NCI-H1694 (cell line): ENCODE measurements at places on chromosomes 16 and 17.

DNA sequence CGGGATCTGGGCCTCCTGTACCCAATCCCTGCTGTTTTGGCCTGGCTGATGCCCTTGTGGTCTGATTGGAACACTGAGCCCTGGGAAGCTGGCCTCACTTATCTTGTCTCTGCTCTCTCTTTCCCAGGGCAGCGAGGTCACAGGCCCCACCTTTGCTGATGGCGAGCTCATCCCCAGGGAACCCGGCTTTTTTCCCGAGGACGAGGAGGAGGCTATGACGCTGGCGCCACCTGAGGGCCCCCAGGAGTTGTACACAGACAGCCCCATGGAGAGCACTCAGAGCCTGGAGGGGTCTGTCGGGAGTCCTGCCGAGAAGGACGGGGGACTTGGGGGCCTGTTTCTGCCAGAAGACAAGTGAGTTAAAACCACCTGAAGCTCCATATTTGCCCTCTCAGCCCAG is 126.0 kb downstream of the RAB11FIP4 start:
- DNase-seq, result no peak

GRCh38 chr16:20939611-20940010 is 39.0 kb downstream of the LYRM1 start:
- DNase-seq, result no peak

- no peak for DNase-seq
These were observed 254.3 kb downstream of the WWOX start for GRCh38 chr16:78353640-78354275.

DNA sequence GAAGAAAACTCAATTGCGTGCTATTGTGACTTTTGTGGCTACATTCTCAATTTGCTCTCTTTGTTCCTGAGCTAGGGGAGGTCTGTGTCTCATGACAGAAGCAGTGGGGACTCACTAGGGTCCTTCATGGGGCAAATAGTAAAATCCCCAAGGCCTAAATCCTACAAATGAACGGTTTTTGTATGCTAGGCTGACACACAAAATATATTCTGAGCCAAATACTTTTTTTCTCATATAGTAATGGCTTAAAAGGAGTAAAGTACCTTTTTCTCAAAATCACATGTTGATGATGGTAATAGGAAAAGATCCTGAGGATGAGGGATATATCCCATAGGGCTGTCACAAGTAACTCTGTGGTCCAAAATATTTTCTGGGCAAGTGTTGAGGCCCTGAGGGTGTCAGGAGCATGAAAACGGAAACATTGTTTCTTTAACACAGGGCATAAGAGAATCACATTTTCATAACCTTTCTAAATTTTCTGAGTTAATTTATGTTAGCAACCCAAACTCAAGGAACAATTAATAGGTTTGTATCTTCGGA is 77.5 kb upstream of the CNTNAP4 start:
- DNase-seq, result no peak

DNA sequence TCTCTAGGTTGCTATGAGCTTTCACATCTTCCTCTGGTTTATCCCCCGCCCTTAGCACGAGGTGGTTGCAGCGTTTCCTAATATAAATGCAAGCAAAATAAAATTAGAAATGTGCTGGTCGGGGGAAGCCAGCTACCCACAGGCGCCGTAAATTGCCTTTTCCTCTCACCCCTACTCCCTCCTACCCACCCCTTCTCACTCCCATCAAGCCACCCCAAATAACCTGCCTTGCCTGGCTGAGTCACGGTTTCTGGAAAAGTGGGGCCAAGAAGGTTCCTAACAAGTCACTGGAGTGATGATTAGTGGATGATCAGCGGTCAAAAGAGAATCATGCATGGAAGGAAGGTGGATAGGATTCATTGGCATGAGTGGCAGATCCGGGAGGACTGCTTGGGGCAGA is 120.9 kb upstream of the RBFOX1 start:
- no peak for DNase-seq

GRCh38 chr16:68499006-68499405 is 40.1 kb upstream of the ZFP90 start:
- DNase-seq, result no peak

GRCh38 chr17:83064732-83065659 is 14.4 kb upstream of the METRNL start:
- DNase-seq, result no peak

DNA sequence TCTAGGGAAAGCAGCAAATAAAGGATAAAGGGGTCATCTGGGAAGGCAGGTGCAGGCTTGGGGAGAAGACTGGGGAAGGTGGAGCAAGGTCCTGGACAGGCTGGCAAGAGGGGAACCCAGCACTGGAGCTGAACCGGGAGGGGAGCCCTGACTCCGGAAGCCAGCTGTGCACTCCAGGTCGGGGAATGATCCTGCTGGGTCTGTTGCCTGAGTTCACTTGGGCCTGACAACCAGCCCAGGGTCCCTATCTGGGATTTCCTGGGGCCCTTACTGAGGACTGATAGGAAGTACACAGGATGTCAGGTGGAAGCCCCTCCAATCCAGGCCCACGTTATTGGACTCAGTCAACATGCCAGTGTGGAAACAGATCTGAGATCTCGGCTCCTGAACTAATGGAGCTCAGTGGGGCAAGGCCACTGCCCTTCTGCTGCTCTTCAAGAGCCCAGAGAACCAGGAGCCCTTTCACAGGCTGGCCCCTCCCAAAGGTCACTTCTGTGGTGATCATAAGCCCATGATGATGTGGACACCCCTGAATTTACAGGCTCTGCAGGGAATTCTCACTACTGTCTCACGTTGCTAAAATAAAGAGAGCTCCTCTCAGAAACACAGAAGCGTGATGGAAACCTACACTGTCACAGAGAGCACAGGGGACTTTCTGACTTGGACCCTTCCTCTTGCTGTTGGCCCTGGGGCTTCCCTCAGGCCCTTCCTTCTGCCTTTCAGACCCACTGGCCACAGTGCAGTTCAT is 19.9 kb upstream of the PITPNM3 start:
- no peak for DNase-seq

GRCh38 chr17:79223953-79224352 is 149.3 kb downstream of the ENGASE start:
- no peak for DNase-seq

GRCh38 chr17:75723171-75723930 is 2.1 kb downstream of the ITGB4 start:
- no peak for DNase-seq

- no peak for DNase-seq
These were observed 1.4 kb downstream of the CACNG5 start for GRCh38 chr17:66836063-66837005.

DNA sequence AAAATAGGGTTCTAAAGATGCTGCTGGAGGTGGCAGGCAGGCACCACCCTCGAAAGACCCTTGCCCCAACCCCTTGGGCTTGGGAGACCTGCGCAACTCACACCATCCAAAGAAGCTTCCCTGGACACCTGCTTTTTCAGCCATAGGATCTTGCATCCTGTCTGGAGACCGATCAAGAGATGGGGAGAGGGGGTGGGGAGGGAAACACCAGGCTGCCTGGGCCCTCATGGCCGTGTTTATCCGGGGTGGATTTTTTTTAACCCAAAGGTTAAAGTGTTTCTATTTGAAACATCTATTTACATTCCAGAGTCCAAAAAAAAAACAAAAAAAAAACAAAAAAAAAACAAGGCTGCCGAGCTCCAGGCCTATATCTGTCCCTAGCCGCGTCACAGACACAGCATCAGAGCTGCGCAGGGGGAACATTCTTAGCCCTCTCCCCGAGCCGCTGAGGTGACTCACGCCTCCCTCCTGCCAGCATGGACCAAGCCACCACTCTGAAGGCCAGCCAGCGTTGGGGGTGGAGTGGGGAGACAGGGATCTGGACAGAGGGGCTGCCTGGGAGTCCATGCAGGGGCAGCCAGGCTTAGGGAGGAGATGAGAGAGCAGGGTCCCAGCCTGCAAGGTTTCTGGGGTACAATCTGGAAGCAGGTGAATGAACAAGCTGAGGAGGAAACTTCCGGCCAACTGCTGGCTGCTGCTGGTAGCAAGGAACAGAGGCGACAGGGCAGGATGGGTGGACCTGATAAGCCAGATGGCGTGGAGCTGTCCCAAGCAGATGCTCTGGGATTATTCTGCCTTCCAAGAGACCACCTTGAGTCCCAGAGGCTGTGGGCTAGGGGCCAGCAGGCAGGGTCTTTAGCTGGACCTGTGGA is 14.8 kb downstream of the HDAC5 start:
- no peak for DNase-seq

- no peak for DNase-seq
These were observed 80.0 kb downstream of the USP32 start for GRCh38 chr17:60311936-60312335.

GRCh38 chr17:55300479-55301290 is 35.9 kb downstream of the HLF start:
- DNase-seq, result no peak

GRCh38 chr16:86012221-86012620 is 113.3 kb downstream of the IRF8 start:
- DNase-seq, result no peak

- no peak for DNase-seq
These were observed 68.8 kb downstream of the ABR start for GRCh38 chr17:1110862-1111598.

DNA sequence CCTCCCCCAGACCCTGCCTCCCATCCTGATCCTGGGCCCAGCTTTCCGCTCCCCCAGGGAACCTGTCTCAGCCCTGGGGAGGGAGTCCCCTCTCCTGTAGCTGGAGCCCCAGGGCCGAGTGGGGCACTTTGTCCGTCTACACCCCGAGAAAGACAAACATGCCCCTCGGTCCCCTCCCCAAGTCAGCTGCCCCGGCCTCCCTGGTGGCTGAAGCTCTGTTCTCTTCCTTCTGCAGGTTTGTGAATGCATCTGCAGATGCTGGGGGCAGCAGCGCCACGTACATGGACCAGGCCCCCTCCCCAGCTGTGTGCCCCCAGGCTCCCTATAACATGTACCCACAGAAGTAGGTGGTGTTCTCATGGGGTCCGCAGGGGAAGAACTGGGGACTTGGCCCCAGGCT is 20.8 kb downstream of the STAT5A start:
- no peak for DNase-seq

DNA sequence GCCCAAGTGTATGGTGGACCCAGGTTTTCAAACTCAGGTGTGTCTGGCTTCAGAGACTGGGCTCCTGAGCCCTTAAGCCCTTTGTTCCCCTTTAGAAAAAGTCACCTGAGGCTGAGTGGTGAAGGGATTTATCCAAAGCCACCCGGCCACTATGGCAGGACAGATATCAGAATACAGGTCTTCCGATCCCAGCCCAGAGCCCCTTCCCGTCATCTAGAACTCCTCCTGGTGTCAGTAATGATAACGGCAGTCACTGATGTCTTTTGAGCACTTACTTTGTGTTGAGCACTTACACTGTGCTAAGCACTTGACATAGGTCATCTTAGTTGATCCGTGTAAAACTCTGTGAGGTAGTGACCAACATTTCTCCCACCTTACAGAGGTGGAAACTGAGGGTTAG is 16.6 kb downstream of the NOD2 start:
- DNase-seq, result no peak

- DNase-seq, result no peak
These were observed 17.0 kb downstream of the PAFAH1B1 start for GRCh38 chr17:2610195-2611175.

- no peak for DNase-seq
These were observed 20.5 kb downstream of the ST3GAL2 start for GRCh38 chr16:70418274-70418992.

DNA sequence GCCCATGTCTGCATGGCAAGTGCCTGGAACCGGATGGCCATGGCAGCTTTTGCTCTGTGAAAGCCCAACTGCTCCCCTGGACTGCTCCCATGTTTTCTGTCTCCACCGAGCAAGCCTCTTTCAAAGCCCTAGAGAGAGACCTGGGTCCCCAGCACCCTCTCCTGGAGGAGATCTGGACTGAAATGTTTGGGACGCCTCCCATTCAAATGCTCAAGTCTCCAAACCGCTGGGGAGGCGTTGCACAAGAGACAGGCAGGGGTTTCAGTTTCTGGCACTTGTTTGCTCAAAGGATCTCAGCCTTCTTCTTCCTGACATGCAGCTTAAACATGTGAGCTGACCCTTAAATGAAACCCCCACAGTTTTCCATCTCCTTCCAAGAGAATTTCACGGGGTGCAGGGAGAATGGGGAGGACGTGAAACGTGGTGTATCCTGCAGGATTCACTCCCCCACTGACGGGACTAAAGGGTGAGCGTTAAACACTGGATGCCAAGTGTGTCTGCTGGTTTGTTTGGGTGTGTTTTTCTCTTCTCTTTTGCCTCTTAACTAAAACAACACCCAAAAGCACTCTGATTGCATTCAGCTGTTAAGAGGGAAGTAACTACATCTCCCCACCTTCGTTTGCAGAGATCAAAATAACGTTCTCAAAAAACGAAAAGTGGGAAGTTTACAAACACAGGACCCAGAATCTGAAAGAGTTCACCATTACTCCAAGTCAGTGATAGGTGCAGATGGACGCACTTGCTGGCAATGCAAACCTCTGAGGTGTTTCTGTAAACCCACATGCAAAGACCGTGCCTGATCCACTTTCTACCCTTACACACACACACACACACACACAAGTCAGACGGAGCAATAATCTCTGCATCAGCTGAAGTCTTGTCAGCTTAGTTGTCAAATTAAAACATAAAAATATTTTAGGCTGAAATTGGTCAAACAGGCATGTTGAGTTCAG is 256.9 kb downstream of the C16orf95 start:
- no peak for DNase-seq

- no peak for DNase-seq
These were observed 68.8 kb downstream of the KATNIP start for GRCh38 chr16:27618606-27619327.

DNA sequence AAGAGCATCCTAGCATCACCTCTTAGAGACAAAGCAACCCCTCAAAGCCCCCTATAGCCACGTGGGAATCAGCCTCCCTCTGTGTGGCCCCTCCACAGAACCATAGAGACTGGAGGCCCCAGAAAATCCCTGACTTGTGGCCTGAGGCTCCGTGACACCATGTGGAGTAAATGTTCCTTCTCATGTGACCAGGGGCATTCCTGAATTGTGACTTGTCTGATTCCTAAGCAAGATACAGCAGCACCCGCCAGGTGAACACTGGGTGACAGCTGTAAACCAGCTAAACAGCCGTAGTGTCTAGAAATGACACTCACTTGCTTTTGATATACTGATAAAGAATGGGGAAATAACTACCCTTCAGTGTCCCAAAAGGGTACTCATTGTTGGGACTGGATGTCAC is 79.0 kb downstream of the DYNLRB2 start:
- no peak for DNase-seq

- no peak for DNase-seq
These were observed 26.7 kb downstream of the SMIM36 start for GRCh38 chr17:55484575-55484974.

DNA sequence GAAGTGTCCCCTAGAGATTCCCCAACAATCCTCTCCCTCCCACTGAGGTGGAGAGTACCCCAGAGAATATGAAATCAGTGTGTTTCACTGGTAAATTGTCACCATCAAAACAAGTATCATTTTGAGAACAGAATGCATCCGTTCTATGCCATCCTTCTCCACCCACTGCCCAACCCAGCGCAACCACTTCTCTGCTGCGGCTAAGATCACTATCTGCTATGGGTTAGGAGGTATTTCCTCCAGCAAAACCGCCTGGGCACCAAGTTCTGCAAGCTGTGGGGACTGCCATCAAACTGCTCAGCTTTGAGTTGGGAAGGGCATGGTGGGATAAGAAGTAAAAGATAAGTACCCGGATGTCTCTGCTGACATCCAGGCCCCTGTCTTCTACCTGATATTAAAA is 24.4 kb downstream of the CNTNAP1 start:
- DNase-seq, result no peak

- DNase-seq, result no peak
These were observed 16.7 kb downstream of the ASGR2 start for GRCh38 chr17:7097940-7098339.

- no peak for DNase-seq
These were observed 33.3 kb downstream of the CDRT15 start for GRCh38 chr17:14203388-14203787.
